ENCODE measurements at places on chromosomes 3 and 15.

- no peak for DNase-seq
Measured at GRCh38 chr3:8481380-8481779, 20.2 kb upstream of the LMCD1 start.

- DNase-seq = no peak
Measured at GRCh38 chr3:185728630-185729336, 96.1 kb downstream of the IGF2BP2 start.

DNA sequence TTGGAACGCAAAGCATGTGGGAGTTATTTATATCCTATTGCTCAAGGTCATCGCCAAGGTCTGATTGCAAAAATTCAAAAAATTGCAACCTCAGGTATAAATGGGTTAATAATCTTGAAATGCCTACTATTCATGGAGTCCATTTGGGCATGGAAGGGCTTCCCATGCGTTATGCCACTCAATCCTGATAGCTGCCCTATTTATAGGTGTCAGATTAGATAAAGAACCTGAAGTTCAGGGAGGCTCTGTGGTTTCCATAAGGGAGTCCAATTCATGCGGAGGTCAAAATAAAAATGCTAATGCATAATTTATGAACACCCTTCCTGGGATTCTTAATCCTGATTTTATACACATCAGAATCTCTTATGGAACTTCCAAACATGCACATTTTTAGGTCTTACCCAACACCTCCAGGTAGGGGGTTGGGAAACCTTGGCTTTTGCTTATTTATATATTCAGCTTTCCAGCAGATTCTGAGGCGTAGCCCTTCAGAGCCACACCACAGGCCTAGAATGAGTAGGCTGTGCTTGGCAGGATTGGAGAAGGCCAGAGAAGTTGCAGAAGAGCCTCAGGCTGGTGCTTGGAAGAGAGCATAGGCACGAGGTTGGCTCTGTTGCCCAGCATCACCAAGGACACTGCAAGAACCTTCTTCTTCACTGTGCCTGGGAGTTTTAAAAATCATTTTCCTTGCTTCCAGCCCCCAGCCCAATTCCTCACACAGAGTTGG lies 324.4 kb upstream of the CFAP20DC start:
- no peak for DNase-seq

GRCh38 chr3:144516026-144516425 lies 544.4 kb downstream of the DIPK2A start:
- no peak for DNase-seq

GRCh38 chr15:36066757-36067156 lies 512.7 kb upstream of the CDIN1 start:
- no peak for DNase-seq

DNA sequence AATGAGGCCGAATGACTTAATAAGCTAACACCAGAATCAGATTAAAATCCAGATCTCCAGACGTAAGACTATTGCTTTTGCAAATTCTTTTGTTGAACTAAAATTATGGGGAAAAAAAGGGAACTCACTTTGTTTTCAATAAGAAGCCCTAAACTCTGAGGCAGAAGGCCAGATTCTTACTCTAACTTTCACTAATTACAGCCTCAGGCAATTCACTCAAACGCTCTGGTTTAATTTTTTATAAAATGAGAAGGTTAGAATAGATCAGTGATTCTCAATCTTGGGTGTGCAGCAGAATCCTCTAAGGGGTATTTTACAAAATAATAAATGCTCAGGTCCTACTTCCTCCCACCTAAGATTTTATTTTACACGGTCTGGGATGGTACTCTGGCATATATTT lies 38.1 kb downstream of the C3orf70 start:
- DNase-seq = no peak

DNA sequence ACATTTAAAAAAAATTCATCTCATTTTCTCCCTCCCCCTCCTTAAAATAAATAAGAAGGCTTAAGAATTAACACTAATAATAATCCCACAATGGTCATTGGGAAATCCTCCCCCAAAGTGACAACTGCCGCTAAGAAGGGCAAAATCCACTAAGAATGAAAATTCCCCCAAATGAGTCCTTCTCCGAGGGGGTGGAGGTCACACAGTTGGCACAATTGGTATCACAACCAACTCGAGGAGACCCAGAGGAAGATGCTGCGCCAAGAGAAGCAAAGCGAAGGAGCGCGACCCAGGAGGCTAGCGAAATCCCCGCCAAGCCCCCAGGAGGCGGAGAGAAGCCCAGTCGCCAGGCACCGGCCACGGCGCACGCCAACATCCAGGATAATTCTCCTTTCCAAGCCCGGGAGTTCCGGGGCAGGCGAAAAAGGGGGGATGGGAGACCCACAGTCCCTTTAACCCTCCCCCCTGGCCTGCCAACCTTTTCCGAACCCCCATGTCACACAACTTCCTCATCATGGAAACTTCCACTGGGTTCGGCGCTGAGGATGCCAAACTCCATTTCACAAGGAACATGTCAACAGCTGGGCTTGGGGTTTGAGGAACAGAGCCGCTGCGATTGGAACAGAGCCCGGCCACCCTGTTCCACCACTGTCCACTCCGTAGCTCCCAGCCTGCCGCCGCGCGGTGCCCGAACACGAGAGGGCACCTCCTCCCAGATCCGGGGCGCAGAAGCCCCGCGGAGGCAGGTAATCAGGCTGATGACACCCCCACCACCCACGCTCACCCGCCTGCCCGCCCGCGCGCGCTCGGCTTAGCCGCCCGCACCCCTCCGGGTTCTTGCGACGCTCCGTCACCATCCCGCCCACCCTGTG lies 668 bp downstream of the THRB start:
- no peak for DNase-seq

DNA sequence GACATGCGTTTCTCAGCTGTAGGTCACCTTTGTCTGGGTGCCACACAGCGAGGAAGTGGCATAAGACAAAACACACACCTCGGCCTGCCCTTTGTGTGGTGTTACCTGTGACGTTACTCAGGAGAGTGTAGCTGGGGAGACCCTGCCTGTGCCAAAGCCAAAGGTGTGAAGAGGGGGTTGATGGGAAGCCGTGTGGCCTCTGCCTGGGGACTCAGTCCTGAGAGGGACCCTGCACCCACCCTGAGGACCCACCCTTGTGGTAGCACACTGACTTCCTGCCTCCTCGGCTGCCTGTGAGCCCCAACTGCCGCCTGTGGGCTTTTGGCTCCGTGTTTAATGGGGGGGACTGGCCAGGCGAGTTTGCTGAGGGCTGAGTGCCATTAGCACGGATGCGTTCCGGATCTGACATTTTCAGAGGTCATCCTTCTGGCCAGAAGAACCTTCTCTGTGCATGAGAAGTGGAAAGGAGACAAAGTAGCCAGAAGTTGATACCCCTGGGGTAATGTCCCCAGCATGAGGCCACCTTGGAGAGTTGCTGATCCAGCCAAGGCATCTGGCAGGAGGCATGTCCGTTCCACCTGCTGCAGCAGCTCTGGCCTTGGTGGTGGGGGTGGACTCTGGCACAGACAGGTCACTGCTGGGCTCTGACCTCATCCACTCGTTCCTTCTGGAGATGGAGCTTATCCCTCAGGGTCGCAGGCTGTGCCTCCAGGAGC lies 51.8 kb upstream of the FURIN start:
- peak; percentile 10 for DNase-seq

DNA sequence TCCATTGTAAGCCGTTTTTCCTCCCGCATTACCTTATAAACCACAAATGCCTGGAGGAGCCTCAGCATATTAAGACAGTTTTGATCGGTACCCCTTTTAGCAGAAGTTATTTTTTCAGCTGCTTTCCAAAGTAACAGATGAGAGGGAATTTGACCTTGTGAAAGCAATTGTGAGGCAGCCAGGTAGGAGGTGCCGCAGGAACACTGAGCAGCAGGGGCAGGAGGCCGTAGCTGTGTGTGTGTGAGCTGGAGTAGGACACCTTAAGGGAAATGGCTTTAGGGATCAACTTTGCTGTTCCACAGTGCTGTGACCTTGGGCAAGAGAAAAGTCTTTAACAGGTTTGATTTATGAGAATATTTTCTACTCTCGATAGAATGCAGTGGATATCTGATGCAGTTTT lies 482.1 kb downstream of the IL5RA start:
- no peak for DNase-seq

GRCh38 chr3:172454180-172454579 lies 5.9 kb upstream of the GHSR start:
- DNase-seq = no peak

DNA sequence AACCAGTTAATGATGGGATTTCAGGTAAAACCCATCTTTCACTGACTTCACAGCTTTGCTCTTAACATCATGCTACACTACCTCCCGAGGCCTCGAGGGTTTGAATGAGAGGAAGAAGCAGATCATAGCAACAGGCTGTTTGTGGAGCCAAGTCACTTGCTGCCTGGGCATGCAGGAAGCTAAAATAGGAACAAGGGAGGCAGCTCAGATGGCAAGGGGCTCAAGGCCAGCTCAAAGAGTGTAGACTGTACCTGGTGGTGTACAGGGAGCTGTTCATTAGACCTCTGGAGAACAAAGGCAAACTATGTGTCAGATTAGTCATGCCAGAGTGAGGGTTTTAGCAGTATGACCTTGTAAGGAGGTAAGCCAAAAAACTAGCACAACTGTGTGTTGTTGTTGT lies 28.8 kb downstream of the ARRDC4 start:
- DNase-seq = no peak

DNA sequence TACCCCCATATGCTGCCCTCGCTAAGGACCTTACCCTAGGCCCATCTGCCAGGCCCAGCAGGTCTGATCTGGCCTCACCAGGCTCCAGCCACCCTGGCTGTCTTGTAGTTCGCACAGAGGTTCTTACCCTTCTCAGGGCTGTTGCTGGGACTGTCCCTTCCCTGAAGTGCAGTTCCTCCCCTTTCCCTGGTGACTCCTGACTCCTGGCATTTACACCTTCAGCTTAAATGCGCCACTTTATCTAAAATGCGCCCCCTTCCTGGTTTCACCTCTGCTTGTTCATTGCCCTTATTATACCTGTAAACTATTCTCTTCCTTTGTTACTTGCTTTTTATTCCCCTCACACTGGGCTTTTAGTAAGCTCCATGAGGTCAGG lies 835 bp upstream of the TTLL3 start:
- DNase-seq = no peak

GRCh38 chr3:185659942-185660921 lies 74.1 kb downstream of the SENP2 start:
- peak; percentile 58 for DNase-seq

GRCh38 chr3:111285694-111286093 lies 214.1 kb downstream of the NECTIN3 start:
- DNase-seq = no peak

GRCh38 chr3:109275702-109276293 lies 40.5 kb downstream of the DPPA2 start:
- no peak for DNase-seq

GRCh38 chr3:53589201-53589600 lies 94.8 kb downstream of the CACNA1D start:
- no peak for DNase-seq

DNA sequence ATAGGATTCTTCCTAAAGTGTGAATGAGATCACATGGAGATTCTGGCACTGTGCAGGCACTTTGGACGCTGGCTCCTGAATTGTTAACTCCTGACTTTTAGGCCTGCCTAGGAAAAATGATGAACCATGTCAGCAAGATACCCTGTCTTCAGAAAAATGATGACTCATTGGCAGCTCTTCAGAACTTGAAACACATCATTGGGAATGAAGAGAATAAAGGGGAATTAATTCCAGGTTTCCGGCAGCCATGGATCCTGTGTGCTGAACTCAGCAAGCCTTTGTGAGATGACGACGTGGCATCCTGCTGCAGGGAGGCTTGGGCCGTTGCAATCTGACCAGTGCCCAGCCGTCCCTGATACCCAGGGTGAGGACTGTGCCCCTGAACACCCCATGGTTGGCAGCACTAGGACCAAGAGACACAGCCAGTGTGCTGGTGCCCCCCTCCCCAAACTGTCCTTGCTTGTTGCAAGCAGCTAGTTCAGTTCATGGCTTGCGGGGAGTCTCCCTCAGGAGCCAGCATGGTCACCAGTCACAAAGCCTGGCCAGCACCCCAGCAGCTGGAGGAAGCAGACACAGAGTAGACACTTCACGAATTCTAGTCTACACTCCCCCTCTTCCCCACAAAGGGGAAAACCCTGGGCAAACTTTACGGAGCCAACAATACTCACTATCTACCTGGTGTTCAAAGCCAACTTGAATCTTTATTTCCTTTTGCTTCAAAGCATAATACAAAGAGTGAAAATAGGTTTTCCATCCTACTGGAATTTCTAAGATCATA lies 7.8 kb upstream of the LIPC start:
- no peak for DNase-seq

DNA sequence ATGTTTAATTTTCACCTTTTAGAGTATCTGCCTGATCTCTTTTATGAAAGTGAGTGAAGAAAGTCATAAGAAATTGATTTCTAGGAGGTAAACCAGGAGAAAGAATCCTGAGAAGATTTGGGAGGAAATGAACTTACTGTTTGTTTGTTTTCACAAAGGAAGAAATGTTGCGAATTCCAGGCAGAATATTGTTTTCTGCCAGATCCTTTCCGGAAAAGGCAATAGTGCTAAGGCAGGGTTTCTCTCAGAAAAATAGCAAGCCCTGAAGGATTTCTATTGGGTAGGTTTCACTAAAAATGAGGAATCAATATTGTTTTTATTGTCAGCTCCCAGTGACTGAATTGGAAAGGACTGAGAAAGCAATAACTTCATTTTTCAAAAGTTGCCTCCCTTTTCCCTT lies 85.7 kb upstream of the TGFBR2 start:
- no peak for DNase-seq

GRCh38 chr3:116340680-116341216 lies 104.5 kb downstream of the LSAMP start:
- no peak for DNase-seq

DNA sequence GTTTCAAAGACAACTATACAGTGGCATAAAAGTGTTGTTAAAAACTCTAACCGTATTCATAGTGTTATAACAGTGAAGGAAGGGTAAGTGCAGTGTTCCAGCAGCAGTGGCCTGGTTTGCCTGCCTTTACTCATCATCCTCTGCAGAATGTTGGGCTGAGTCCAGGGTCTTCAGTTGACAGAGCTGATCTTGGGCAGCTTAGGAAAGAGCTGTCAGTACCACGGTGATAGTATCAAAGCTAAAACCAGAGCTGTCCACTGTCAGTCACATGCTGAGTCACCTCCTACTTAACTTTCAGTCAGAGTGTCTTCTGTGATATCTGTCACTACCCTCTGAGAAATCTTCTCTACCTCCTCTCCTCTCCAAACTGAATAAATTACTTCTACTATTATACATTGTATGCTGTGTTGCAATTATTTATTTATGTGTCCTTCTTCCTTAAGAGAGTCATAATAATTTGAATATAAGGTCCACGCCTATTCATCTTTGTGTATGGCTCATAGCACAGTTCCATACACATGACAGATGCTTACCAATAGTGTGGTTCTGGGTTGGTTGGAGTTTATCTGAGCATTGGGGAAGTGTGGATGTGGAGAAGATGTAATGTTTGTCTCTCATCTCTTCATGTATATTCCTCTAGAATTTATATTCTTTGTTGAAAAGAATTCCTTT lies 242.1 kb downstream of the ZIC1 start:
- no peak for DNase-seq

GRCh38 chr3:43255662-43256061 lies 30.7 kb upstream of the SNRK start:
- no peak for DNase-seq

DNA sequence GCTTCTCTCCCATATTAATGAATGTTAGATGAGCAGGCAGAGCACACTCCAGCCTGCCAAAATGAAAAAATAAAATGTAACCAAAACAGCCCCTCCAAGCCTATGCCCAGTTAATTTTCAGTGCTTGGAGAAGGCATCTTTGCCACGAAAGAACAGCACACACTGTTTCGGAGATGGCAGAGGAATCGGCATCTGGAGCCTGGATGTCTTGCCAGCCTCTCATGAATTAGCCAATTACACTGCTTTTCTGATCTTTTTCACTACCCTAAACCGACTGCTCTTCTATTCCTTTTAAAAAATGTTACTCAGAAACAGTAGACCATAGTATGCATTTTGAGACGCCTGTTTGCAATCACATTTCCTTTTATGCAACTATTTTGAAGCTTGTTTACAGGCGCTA lies 249.6 kb downstream of the TLE3 start:
- DNase-seq = no peak
